ENCODE measurements at places on chromosomes 1 and 21.

- no peak for DNase-seq
Measured at GRCh38 chr1:117860896-117861610, 68.4 kb downstream of the GDAP2 start.

DNA sequence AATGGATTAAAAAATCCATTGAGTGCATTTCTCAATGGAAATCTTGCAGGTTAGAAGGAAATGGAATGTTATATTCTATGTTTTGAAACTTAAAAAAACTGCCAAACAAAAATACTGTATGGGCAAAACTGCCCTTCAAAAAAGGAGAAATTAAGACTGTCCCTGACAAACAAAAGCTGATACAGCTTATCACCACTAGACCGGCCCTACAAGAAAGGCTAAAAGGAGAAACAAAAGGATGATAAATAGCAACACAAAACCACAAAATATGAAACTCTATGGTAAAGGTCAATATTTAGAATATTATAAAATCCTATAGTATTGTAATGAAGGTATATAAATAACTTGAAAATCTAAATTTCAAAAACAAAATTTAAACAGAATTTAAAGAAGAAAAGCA is 60.0 kb downstream of the SLC25A24 start:
- DNase-seq = no peak

DNA sequence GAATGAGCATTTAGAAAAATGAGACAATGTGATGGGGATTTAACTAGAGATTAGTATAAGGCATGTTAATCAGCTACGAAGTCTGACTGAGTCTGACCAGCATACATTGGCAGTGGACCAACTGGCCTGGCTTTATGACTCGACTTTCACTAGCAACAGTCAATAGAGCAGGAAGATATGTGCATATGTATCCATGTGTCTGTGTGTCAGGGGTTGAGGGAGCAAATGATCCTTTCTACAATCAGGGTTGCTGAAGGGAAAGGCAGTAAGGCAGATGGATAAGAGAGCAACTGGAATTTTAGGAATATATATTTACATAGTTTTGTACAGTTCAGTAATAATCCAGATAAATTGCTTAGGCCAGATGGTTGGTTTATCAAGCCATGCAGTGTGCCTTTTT is 645.6 kb downstream of the PLA2G4A start:
- DNase-seq = no peak

DNA sequence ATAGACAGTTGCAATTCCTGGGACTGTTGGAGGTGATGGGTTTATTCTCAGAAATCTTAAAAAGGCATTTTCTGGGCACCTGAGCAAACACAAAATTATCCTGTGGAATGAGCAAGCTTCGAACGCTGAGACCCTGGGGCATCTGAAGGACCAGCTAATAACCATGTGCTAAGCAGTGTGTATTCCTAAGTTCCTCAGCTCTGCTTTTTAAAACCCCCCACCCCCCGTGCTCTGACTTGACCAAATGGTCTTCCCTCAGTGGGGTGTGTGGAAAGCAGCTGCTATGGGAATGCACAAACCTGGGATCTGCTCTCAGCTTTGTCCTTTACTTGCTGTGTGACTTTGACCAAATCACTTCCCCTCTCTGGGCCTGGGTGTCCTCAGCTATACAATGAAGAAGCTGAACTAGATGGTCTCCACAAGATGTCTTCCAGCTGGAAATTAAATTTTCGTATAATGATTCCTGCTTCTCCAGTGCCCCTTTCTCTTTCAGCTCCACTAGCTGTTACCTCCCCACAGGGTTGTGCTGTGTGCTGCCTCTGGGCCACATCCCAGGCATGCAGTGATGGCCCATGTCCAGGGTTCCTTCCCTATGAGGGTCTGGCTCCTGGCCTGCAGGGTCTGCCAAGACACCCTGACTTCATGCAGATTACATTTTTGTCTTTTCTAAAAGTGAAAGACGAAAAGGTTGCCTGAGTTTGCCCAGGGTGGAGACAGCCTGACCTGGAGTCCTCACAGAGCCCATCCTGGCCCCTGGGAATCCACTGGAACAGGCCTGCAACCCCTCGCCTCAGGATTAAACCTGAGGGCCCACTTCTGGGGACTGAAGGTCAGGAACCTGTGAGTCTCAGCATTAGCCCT is 14.9 kb upstream of the CD247 start:
- no peak for DNase-seq

GRCh38 chr1:230502996-230503395 is 76.9 kb upstream of the PGBD5 start:
- DNase-seq = no peak

Data from stimulated activated CD8-positive, alpha-beta memory T cell treated with anti-CD3 and anti-CD28 coated beads, Interleukin-7, amount 100 ng/mL, for 24 hours (primary cell).